ENCODE measurements at places on chromosomes 5 and 9. TPM values are rescaled to one million over a fixed set of nuclear protein-coding genes. Genes with fewer than 3 reads are reported as not detected.

Gene PCDH12
- 0.68 TPM for total RNA-seq

Gene CAPSL
- total RNA-seq = not detected

DNA sequence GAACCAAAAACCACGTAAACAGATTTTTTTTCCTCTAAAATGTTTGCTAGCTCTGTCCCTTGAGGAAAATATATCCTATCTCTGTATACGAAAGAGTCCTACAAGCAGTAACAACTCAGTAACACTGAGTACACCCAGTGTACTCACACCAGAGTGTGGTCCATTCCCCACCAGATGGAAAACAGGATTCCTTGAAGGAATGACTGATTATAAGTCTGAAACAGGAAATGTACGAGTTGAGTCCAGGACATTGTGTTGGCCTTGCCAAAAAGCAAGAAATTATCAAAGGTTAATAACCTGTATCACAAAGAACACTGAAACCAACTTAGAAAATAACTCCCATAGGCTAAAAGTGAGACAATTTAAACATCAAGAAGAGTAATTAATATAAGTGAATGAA lies 20.4 kb downstream of the GOLPH3 start:
- no peak for DNase-seq
- no peaks in the 10 kb centered on the region for H3K4me1 ChIP-seq
- no peaks in the 10 kb centered on the region for H3K36me3 ChIP-seq
- no peak overlapping the region for H3K27ac ChIP-seq
- no peak overlapping the region for H3K4me3 ChIP-seq
- no peaks in the 10 kb centered on the region for H3K27me3 ChIP-seq

GRCh38 chr9:78622126-78622525 lies 325.2 kb downstream of the PSAT1 start:
- no peaks in the 10 kb centered on the region for H3K27me3 ChIP-seq
- no peak overlapping the region for H3K4me3 ChIP-seq
- no peaks in the 10 kb centered on the region for H3K4me1 ChIP-seq
- H3K27ac ChIP-seq = no peak overlapping the region
- DNase-seq = no peak
- no peaks in the 10 kb centered on the region for H3K36me3 ChIP-seq

- H3K27ac ChIP-seq = no peak overlapping the region
- no peak for DNase-seq
- peaks cover 35% of the 10 kb centered on the region for H3K4me1 ChIP-seq
- H3K4me3 ChIP-seq = no peak overlapping the region
- no peaks in the 10 kb centered on the region for H3K36me3 ChIP-seq
- no peaks in the 10 kb centered on the region for H3K27me3 ChIP-seq
Measured at GRCh38 chr9:20473515-20474013, 148.7 kb downstream of the MLLT3 start.

Gene INSYN2B
- total RNA-seq = not detected

Gene BASP1
- total RNA-seq = 1.5 TPM

DNA sequence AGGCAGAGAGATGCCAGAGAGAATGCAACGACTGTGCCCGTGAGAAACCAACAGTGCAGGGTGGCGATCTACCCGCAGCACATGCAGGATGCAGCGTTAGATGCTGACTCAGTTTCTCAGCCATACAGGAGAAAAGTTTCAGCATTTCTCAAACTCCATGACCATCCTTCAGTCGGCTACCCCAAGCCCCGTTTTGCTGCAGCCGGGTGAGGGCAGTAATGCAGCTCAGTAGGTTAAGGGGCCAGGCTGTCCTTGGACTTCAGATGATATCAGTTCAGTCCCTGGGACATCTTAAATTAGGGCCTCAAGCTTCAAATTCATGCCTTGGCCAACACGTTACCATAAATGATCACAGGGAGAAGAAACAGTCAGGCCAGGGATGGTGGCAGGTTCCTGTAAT lies 125.5 kb downstream of the PALM2AKAP2 start:
- H3K4me3 ChIP-seq = no peak overlapping the region
- no peak for DNase-seq

DNA sequence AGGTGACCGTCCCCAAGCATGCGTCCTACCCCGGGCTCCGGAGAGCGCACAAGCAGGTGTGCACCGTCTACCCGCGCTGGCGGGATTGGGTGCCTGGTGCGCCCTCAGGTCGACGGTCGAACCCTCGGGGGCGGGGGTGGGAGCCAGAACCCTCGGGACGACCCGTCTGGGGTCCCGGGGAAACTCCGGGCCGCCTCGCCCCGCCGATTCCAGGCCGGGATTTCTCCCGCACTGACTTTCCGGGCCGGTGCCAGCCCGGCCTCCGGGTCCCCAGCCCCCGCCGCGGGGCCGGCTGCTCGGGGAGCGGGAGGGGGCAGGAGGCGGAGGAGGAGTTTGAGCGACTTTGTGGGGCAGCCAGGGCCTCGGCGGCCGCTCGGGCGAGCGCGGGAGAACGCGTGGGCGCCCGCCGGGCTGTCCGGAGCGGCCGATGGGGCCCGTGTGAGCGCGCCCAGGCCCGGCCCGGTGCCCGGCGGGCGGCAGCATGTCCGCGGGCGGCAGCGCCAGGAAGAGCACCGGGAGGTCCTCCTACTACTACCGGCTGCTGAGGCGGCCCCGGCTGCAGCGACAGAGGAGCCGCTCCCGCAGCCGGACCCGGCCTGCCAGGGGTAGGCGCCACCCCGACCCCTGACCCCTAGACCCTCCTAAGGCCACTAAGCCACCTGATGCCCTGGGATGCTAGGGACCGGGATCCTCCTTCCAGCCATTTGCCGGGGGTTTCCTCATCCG lies at the start of gene DAB2IP:
Gene DAB2IP, plus strand, starts transcription at position 340 of the 726 bp plus-strand sequence. Its CDS starts 142 bp downstream, at position 482.
- peaks cover 42% of the 10 kb centered on the region for H3K4me1 ChIP-seq
- no peaks in the 10 kb centered on the region for H3K36me3 ChIP-seq
- DNase-seq = peak; percentile 65
- H3K27me3 ChIP-seq = peaks cover 6% of the 10 kb centered on the region

Gene SPINK6
- not detected for total RNA-seq

Gene RXFP3
- total RNA-seq = not detected

- DNase-seq = no peak
- H3K27me3 ChIP-seq = no peaks in the 10 kb centered on the region
- H3K4me1 ChIP-seq = no peaks in the 10 kb centered on the region
- H3K4me3 ChIP-seq = no peak overlapping the region
- no peaks in the 10 kb centered on the region for H3K36me3 ChIP-seq
- H3K27ac ChIP-seq = no peak overlapping the region
Measured at GRCh38 chr9:98886691-98887229, 56.9 kb upstream of the COL15A1 start.

GRCh38 chr9:93020771-93021670 lies 37.5 kb upstream of the SUSD3 start:
- DNase-seq = no peak
- no peaks in the 10 kb centered on the region for H3K36me3 ChIP-seq
- no peaks in the 10 kb centered on the region for H3K27me3 ChIP-seq
- no peak overlapping the region for H3K4me3 ChIP-seq
- H3K27ac ChIP-seq = no peak overlapping the region

DNA sequence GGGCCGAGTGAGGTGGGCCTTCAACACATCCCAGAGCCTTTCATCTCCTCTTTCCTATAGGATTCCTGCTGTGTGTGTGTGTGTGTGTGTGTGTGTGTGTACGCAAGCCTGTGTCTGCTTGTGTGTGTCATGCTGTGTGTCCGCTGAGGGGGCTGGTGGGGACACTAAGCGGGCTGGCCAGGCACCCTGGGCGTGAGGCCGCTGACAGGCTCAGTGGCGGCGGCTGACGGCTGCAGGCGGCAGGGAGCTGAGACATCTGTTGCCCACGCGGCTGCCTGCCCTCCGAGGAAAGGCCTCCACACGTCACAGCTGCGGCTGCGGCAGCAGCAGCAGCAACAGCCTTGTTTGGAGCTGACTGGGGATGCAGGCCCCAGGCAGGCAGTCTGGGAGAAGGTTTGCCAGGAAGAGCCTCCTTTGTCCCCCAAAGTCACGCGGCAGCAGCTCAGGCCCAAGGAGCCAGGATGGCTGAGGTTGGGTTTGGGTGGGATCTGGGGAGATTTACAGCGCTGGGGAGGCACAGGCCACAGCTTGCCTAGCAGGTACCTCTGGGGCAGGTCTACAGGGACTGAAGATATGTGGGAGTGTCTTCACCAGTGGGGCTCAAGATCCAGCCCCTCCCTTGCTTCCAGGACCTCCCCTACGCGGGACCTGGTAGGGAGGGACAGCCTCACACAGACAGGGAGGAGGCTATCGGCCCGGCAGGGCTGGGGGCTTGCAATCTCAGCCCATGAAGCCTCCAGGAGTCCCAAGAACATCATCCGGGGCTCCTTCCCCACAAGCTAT lies 1.8 kb downstream of the PDLIM4 start:
- peaks cover 17% of the 10 kb centered on the region for H3K27me3 ChIP-seq
- no peaks in the 10 kb centered on the region for H3K36me3 ChIP-seq
- H3K27ac ChIP-seq = peak overlapping the region; percentile 97
- H3K4me3 ChIP-seq = peak overlapping the region; percentile 45
- peaks cover 31% of the 10 kb centered on the region for H3K4me1 ChIP-seq
- DNase-seq = peak; percentile 56

GRCh38 chr5:9441610-9442009 lies 104.3 kb downstream of the SEMA5A start:
- no peaks in the 10 kb centered on the region for H3K36me3 ChIP-seq
- no peak overlapping the region for H3K27ac ChIP-seq
- H3K4me1 ChIP-seq = no peaks in the 10 kb centered on the region
- no peaks in the 10 kb centered on the region for H3K27me3 ChIP-seq
- no peak overlapping the region for H3K4me3 ChIP-seq
- DNase-seq = no peak

GRCh38 chr5:145978708-145979107 lies 42.3 kb downstream of the SH3RF2 start:
- peak; percentile 66 for DNase-seq
- no peak overlapping the region for H3K4me3 ChIP-seq
- H3K4me1 ChIP-seq = peaks cover 48% of the 10 kb centered on the region
- peak overlapping the region; percentile 77 for H3K27ac ChIP-seq

GRCh38 chr5:72366324-72366976 lies 46.3 kb downstream of the PTCD2 start:
- H3K4me3 ChIP-seq = no peak overlapping the region
- DNase-seq = peak; percentile 63
- H3K27ac ChIP-seq = no peak overlapping the region
- H3K27me3 ChIP-seq = no peaks in the 10 kb centered on the region
- H3K36me3 ChIP-seq = no peaks in the 10 kb centered on the region

DNA sequence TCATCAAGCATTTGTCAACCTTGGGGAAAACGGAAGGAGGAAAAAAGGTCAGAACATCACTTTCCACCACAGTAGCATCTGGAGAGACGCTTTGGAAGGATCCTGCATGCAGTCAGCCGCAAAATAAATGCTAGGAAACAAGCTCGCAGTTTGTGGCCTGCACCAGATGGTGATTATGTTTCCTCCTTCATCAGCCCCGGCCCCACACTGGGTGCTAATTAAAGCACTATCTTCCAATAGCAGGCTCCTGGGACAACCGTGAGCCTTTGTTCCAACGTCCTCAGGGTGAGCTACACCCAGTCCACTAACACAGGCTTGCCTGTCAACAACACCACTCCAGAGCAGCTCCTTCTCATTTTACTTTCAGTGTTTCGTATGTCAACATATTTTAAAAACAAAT lies 64.0 kb downstream of the RNF130 start:
- DNase-seq = no peak
- H3K4me1 ChIP-seq = no peaks in the 10 kb centered on the region
- no peak overlapping the region for H3K4me3 ChIP-seq
- H3K27me3 ChIP-seq = no peaks in the 10 kb centered on the region
- no peaks in the 10 kb centered on the region for H3K36me3 ChIP-seq

- no peak overlapping the region for H3K4me3 ChIP-seq
- H3K27ac ChIP-seq = no peak overlapping the region
- no peak for DNase-seq
- peaks cover 13% of the 10 kb centered on the region for H3K4me1 ChIP-seq
Measured at GRCh38 chr5:10485142-10485795, 43.6 kb downstream of the ROPN1L start.

DNA sequence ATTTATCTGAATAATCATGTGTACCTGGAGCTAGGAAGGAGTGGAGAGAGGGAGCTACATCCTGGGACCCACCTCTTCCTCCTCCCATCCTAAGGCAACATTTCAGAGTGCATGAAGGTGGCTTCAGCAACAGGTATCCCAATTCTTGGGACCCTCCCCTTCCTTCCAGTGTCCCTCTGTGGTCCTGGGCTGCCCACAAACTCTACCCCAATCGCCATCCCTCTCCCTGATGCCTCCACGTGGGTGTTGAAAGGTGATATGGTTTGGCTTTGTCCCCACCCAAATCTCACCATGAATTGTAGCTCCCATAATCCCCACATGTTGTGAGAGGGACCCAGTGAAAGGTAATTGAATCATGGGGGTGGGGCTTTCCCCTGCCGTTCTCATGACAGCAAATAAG lies 121.4 kb downstream of the MED10 start:
- no peak overlapping the region for H3K4me3 ChIP-seq
- no peaks in the 10 kb centered on the region for H3K36me3 ChIP-seq
- DNase-seq = no peak
- no peaks in the 10 kb centered on the region for H3K4me1 ChIP-seq

- no peak for DNase-seq
- H3K4me1 ChIP-seq = no peaks in the 10 kb centered on the region
- H3K27ac ChIP-seq = no peak overlapping the region
- H3K36me3 ChIP-seq = no peaks in the 10 kb centered on the region
- H3K27me3 ChIP-seq = no peaks in the 10 kb centered on the region
Measured at GRCh38 chr5:117094114-117094815, 519.6 kb upstream of the SEMA6A start.

- H3K27ac ChIP-seq = no peak overlapping the region
- H3K4me1 ChIP-seq = no peaks in the 10 kb centered on the region
- H3K4me3 ChIP-seq = no peak overlapping the region
Measured at GRCh38 chr9:72627147-72627546, 105.7 kb downstream of the TMC1 start.

DNA sequence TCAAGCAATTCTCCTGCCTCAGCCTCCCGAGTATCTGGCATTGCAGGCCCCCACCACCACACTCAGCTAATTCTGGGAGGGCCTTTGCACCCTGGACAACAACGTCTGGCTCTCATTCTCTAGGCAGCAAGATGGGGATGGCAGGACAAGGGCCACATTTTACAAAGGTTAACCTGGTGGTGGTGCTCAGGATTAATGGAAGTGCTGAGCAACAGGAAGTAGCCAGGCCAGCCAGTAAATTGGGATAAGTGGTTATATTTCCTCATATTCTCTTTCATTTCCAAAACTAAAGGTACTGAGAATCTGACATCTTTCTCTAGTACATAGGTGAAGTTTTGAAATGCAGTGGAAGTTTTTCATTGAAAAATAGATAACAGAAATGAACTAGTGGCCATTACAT lies 24.7 kb upstream of the ASPN start:
- no peak for DNase-seq
- no peak overlapping the region for H3K4me3 ChIP-seq
- no peaks in the 10 kb centered on the region for H3K36me3 ChIP-seq
- no peaks in the 10 kb centered on the region for H3K27me3 ChIP-seq

- H3K36me3 ChIP-seq = no peaks in the 10 kb centered on the region
- no peak for DNase-seq
- H3K4me1 ChIP-seq = no peaks in the 10 kb centered on the region
- H3K27ac ChIP-seq = no peak overlapping the region
- no peak overlapping the region for H3K4me3 ChIP-seq
Measured at GRCh38 chr5:31911291-31912265, 262.5 kb downstream of the GOLPH3 start.

DNA sequence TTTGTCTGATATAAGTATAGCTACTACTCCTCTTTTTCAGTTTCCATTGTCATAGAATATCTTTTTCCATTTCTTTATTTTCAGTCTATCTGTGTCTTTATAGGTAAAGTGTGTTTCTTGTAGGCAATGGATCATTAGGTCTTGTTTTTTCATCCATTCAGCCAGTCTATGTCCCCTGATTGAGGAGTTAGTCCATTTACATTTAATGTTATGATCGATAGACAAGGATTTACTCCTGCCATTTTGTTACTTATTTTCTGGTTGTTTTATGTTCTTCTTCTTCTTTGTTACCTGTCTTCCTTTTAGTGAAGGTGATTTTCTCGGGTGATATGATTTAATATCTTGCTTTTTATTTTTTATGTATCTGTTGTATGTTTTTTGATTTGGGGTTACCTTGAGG lies 169.0 kb downstream of the BARX1 start:
- no peak for DNase-seq
- no peaks in the 10 kb centered on the region for H3K36me3 ChIP-seq
- no peaks in the 10 kb centered on the region for H3K4me1 ChIP-seq

Gene HK3
- 6.0 TPM for total RNA-seq

Measured in transverse colon (tissue), 4 donors.